ENCODE measurements at places on chromosomes 13 and 19.

- peak; percentile 57 for DNase-seq
These were observed 127.0 kb downstream of the IER2 start for GRCh38 chr19:13277104-13277809.

DNA sequence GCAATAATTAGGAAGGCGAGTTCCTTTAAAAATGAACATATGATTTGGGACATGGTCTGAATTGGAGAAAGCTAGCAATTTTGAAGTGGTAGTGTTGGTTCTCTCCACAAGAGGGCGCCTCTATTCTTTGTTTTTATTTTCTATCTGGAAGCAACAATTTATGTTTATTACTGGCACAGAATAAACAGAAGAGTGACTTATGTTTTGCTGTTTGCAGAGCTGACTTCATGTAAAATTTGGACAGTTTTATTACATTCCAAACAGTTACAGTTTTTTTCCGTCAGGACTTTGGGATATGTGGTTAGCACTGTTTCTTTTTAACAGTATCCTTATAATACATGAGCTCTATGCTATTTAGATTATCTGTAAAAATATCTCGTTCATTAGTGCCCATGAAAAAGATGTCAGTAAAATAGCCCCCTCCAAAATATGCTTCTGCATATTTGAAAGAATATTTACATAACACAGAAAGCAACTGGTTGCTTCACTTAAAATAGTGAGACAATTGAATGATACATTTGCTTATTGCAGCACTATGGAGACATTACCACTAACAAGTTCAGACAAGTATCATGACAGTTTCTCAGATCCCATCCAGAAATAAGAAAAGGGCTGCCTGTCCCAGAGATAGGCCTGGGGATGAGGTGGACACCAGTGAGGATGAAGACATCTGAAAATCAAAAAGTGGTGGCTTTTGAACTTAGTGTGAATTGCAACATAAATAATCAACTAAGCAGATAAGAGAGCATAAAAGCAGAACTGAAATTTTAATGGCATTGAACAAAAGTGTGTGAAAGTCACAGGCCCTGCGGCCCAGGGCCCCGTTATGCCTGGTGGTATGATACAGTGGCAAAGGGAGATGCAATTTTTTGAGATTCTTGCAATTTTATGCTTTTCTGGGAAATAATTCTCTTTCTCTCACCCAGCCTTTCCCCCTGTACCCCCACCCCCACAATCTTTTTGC lies 32.3 kb upstream of the FGF9 start:
- DNase-seq = peak; percentile 9

DNA sequence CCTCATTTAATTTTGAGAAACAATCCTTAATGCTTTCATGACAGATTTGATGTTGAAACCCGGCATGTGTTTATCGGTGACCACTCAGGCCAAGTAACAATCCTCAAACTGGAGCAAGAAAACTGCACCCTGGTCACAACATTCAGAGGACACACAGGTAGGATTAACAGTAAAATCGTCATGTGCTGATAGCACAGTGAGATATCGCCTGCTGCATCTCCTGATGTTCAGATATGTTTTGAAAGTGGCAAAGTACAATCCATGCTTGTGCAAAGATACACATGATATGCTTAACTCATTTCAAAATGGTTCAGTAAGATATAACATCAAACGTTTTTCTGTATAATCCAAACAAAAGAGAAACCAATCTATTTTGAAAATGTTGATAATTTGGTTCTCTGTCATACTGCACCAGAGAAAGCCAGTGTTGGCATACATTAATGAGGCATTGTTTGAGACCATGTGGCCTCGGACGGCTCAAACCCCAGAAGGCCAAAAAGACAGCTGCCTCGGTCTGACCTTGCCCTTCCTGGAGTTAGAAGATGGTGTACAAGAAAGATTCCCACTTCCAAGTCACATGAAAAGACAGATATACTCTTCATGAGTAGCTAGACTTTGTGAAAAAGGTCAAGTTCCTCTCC lies 76.2 kb downstream of the DHRS12 start:
- DNase-seq = no peak

GRCh38 chr13:36339600-36340155 lies 6.5 kb downstream of the SPART start:
- no peak for DNase-seq

DNA sequence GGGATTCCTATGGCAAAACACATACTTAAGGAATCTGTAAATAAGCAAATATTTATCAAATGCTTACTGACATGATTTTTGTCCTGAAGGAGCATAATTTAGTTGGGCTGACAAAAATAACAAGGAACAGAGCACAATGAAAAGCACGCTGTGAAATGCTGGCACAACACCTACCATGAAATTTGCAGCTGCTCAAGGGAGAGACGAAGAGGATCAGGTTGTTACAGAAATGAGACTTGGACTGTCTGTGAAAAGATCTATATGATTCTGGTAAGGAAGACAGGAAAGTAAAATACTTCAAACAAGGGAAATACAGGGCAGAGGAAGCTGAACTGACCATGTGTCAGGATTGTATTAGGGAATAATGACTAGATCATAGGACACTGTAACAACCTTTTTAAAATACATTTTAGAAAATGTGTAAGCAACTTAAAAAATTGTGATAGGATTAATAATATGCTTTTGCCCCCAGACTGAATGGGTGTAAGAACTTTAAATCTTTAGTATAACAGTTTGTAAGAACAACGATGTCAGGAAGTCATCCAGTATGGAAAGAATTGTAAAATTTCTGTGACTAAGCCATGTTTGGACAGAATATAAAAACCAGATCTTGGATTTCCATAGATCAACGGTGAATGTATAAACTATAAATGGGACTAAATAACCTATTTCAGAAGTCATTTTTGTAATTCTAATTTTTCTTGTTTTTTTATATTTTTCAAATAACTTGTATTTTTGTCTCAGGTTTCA lies 1556.0 kb downstream of the EFNB2 start:
- no peak for DNase-seq

DNA sequence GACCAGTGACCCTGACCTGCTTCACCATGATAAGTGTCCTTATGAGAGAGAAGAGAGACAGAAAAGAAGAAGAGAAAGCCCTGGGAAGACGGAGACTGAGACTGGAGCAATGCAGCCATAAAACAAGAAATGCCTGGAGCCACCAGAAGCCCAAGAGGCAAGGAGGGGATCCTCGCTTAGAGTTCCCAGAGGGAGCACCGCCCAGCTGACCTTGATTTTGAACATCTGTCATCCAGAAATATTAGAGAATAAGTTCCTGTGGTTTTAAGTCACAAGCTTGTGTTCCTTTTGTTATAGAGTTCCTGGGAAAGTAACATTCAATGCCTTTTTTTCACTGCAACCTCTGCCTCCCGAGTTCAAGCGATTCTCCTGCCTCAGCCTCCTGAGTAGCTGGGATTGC lies 20.2 kb downstream of the CERS1 start:
- no peak for DNase-seq

GRCh38 chr13:77033717-77034302 lies 6.9 kb upstream of the FBXL3 start:
- no peak for DNase-seq

GRCh38 chr19:56687031-56687430 lies 15.5 kb upstream of the ZNF835 start:
- DNase-seq = no peak

DNA sequence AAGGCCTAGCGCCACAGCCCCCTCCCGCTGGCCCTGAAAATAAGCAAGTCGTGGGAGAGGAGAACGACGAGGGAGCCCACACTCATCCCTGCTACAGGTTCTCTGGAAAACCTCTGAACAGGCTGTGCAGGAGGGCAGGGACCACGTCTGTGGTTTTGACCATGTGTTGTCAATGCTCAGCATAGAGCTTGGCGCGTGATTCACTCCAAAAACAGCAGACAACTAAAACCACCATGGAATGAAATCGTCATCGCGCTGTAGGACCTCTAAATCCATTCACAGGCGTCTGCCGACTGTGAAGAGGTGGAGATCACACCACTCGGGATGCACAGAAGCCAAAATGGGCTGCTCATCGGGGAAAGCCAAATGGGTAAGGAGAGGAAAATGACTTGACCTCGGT lies 121.3 kb downstream of the COL4A1 start:
- no peak for DNase-seq

GRCh38 chr19:50925734-50926133 lies 14.5 kb upstream of the KLK4 start:
- no peak for DNase-seq

DNA sequence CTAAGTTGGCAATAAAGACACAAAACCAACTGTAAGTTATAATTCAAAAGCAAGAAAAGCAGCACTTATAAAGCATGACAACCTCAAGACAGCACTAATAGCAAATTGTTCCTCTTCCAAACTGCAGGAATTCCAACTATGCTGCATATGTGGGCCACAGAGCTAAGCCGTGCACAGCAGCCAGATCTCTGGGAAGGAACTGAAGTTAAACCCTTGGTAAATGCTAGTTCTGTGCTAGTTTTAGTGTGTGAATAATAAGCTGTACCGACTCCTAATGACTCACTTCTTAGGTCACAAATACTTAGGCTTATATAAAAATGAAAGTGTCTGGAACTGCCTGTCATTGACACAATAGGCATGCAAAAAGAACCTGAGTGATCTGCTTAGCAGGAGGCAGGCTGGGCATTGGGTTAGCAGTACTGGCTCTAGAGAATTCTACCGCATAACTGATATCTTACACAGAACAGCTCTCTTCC lies 21.2 kb upstream of the GTF3A start:
- DNase-seq = no peak

DNA sequence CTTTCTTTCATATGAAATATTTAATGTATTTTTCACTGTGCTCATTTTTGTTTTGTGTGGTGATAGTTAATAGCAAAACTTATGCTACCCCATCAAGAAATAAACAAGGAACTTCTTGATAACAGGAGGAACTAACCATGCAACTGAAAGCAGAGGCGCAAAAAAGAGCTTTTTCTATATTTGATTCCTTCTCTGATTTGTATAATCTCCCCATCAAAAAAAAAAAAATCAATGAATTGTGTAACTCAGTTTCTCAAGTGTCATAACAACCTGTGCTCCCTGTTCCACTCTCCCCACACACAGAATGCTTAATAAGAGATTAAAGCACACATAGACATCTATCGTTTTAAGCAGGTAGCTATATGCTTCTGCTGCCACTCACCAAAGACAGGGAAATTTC lies 67.3 kb upstream of the MED4 start:
- DNase-seq = no peak

GRCh38 chr13:71082631-71083030 lies 784.4 kb downstream of the DACH1 start:
- no peak for DNase-seq

DNA sequence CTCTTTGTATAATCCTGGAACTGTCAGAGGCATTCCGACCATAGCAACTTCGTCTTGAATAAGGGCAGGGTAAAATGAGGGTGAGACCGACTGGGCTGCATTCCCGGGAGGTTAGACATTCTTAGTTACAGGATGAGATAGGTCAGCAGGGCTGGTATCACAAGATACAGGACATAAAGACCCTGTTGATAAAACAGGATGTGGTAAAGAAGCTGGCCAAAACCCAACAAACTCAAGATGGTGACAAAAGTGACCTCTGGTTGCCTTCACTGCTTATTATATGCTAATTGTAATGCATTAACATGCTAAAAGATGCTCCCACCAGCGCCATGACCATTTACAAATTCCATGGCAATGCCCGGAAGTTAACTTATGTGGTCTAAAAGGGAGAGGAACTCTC lies 27.7 kb upstream of the MBNL2 start:
- no peak for DNase-seq

DNA sequence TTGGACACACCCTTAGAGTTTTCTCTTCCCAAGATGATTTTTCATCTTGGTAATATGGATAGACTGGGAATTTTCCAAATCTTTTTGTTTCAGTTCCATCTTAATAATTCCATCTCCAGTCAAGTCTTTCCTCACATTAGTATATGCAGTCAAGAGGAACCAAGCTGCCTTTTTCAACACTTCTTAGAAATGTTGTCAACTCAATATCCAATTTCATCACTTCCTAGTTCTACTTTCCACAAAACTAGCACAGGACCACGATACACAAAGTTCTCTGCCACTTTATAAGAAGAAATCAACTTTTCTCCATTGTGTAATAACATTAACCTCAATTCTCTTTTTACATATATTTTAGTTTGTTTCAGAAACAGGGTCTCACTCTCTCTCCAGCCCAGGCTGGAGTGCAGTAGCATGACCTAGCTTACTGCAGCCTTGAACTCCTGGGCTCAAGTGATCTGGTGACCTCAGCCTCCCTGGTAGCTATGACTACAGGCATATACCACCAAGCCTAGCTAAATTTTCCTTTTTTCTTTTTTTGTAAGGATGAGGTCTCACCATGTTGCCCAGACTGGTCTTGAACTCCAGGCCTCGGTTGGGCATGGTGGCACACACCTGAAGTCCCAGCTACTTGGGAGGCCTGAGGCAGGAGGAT lies 15.5 kb downstream of the ZNF443 start:
- DNase-seq = no peak

DNA sequence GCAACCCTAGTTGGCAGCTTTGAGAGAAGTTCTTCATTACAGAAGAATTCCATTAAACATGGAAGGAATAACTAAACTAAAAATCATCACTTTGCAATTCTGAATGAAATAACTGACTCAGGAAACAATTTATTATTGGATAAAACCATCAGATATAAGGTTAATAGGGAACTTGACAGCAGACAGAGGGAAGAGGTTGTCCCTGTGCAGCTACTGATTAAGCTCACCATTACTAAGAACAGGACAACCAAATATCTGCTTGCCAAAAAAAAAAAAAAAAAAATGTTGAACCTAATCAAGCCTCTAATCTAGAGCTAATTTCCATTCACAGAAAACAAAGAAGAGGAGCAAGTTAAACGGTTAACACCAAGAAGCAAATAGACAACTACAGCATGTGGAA lies 12.8 kb downstream of the N4BP2L2 start:
- no peak for DNase-seq

DNA sequence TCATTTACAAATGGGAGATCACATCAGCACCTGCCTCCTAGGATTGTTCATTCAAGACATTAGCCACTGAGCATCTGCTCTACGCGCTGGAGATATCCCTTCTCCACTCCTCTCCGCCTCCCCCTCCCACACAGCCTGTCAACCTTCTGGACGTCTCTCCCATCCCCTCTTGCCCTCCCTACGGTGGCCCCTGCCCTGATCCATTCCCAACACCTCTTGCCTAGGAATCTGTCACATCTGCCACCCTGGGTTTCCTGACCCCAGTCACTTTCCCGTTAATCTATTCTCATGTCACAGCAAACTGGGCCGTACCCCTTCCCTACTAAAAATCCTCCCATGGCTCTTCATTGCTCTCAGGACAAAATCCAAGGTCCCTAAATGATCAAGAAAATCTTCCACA lies 10.3 kb downstream of the DYRK1B start:
- no peak for DNase-seq

GRCh38 chr19:11138601-11139300 lies 16.8 kb downstream of the SPC24 start:
- no peak for DNase-seq

DNA sequence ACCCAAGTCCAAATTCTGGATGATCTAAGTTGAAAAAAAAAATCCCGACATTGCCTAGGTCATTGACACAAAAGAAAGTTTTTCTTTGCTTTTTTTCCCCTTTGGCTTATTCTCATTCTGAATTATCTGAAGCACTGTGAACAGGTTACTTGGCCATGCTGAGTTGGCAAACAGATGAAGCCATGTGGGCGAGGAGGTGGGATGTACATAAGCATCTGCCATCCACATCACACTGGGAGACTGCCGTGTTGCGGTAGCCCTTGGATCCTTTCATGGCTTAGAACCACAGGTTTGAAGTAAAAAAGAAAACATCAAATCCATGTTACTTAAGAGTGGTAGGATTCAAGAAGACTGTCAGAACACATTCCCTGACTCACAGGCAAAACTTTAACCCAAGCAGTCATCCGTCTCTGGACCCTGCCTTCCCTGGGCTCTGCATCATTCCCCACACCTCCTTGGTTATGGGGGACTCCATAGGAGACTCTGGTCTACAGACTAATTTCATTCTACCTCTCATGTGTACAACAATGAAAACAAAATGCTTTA lies 242.5 kb upstream of the SERP2 start:
- DNase-seq = no peak

All from NCI-H1092 (cell line).